ENCODE measurements at places on chromosomes 3 and 15.

DNA sequence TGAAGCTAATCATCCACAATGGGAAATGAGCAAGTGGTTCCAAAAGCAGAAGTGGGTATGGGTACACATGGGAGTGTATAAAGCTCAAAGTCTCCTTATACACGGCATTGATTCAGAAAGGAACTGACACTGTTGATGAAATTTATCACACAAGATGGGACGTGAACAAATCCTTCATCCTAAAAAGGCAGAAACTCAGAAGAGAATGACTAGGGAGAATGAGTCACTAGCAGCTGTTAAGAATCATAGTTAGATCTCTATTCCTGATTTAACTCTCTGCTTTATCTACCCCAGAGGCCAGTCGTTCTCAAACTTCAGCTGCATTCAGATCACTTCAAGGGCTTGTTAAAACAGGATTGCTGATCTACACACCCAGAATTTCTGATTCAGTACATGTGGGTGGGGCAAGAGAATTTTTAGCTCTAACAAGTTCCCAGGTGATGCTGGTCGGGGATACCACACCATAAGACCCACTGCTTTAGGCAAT lies 97.7 kb upstream of the PHLDB2 start:
- H3K27ac ChIP-seq, result no peak overlapping the region
- peaks cover 11% of the 10 kb centered on the region for H3K36me3 ChIP-seq
- DNase-seq, result no peak
- peaks cover 18% of the 10 kb centered on the region for H3K4me1 ChIP-seq

DNA sequence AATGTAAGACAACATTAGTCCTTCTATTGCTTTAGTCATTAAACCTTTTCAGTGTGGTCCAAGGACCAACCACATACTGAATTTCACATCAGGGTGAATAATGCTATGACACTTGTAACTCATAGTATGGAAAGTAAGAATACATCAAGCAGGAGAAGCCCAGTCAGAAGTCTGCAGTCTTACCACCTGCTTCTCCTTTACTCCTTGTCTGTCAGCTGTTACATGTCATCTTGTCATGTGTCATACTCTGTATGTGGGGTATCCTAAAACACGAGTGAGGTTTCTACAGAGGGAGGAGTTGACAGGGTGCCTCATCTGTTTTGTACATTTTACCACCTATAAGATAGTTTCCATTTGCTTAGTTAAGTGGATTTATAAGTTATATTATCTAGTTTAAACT lies 32.8 kb upstream of the EID1 start:
- H3K27ac ChIP-seq, result no peak overlapping the region
- H3K36me3 ChIP-seq, result peaks cover 14% of the 10 kb centered on the region
- DNase-seq, result no peak

- no peak overlapping the region for H3K27ac ChIP-seq
- DNase-seq, result no peak
- H3K27me3 ChIP-seq, result no peaks in the 10 kb centered on the region
- H3K36me3 ChIP-seq, result no peaks in the 10 kb centered on the region
Measured at GRCh38 chr3:107404727-107405469, 27.7 kb downstream of the CCDC54 start.

DNA sequence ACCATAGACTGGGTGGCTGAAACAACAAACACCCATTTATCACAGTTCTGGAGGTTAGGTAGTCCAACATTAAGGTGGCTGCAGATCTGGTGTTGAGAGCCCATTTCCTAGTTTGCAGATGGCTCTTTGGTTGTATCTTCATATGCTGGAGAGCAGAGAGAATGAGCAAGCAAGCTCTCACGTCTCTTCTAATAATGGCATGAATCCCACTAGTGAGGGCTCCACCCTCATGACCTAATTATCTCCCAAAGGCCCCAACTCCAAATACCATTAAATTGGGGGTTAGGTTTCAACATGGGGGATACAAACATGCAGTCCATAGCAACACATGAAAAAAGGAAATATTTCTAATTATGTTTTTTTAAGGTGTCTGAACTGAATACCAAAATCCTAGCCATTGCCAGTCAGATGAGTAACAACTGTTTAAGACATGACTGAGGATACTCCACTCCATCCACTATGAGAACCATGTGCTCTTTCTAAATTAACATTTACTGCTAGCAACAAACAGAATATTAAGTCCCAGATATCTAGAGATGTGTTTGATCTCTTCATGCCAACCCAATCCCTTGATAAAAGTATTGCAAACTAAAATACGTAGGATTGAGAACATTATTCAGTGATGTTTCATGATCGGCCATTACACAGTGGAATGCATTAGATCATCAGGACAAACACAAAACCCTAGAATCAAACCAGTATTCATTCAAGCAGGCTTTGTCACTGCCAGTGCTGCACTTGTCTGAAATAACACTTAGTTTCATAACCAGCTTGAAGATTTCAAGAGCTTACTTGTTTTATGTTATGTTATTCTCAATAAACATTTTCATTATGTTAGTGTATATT lies 340.3 kb downstream of the SLC9A9 start:
- no peaks in the 10 kb centered on the region for H3K4me1 ChIP-seq
- H3K27me3 ChIP-seq, result no peaks in the 10 kb centered on the region
- DNase-seq, result no peak
- H3K27ac ChIP-seq, result no peak overlapping the region
- H3K4me3 ChIP-seq, result no peak overlapping the region
- no peaks in the 10 kb centered on the region for H3K36me3 ChIP-seq

- no peak for DNase-seq
- H3K27ac ChIP-seq, result no peak overlapping the region
- no peaks in the 10 kb centered on the region for H3K4me1 ChIP-seq
- no peaks in the 10 kb centered on the region for H3K27me3 ChIP-seq
- no peak overlapping the region for H3K4me3 ChIP-seq
- no peaks in the 10 kb centered on the region for H3K36me3 ChIP-seq
Measured at GRCh38 chr3:61761694-61762430, 200.5 kb downstream of the PTPRG start.

- H3K4me1 ChIP-seq, result peaks cover 21% of the 10 kb centered on the region
- DNase-seq, result no peak
- H3K36me3 ChIP-seq, result no peaks in the 10 kb centered on the region
- H3K27ac ChIP-seq, result no peak overlapping the region
Measured at GRCh38 chr3:49791571-49791970, 5.2 kb upstream of the IP6K1 start.
